ENCODE measurements at places on chromosomes 11 and 22. TPM values are rescaled to one million over a fixed set of nuclear protein-coding genes. Genes with fewer than 3 reads are reported as not detected.

GRCh38 chr11:94322501-94322900 lies 18.1 kb downstream of the IZUMO1R start:
- no peak for DNase-seq

DNA sequence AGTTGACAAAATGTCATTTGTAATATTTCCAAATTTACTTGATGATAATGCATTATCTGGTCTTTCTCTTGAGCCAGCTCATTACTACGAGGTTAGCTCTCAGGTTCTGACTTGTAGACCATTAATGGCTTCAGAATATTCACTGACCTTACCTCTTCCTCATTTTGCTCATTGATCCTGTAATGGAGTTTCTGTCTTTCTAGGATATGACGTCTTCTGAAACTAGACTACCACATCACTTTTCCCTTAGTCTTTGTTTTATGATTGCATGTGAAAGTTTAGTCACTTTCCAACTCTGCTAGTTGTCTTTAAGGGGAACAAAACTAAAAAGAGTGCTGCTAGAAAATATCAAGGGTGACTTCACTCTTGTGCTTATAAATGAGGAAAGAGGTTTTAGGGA lies 697.6 kb downstream of the JRKL start:
- no peak for DNase-seq

GRCh38 chr11:26134053-26134452 lies 197.9 kb upstream of the ANO3 start:
- DNase-seq = no peak

- DNase-seq = peak; percentile 7
Observed at GRCh38 chr22:46233231-46233630, 16.9 kb downstream of the CDPF1 start.

KCNK4 gene
- total RNA-seq = not detected

PDGFB gene
- 0.09 TPM for total RNA-seq

Data from fibroblast of the aortic adventitia (primary cell).